Islet precursor cell (in vitro differentiated cells): ENCODE measurements at places on chromosomes 12 and 14.

GRCh38 chr14:89308232-89308959, 108.6 kb downstream of the FOXN3 start:
- no peak for DNase-seq

- DNase-seq: no peak
Observed at GRCh38 chr14:68328509-68328908, 464.4 kb downstream of the ZFP36L1 start.

DNA sequence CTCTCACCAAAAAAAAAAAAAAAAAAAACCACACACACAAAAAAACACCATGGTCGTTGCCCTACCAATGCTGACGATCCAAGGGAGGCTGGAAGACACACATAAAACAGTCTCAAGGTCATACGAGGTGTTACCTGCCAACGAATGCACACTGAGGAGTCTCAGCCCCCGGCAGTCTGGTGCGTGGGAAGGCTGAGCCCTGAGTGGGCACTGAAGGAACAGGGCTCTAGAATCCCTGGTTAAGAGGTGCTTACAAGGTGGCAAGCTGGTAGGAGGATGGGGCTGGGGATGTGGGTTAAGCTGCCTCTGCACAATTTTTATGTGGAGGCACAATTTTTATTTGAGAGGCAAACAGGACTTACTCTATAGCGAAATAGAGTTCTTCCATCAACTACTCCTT, 7.9 kb downstream of the LTBP2 start:
- no peak for DNase-seq

DNA sequence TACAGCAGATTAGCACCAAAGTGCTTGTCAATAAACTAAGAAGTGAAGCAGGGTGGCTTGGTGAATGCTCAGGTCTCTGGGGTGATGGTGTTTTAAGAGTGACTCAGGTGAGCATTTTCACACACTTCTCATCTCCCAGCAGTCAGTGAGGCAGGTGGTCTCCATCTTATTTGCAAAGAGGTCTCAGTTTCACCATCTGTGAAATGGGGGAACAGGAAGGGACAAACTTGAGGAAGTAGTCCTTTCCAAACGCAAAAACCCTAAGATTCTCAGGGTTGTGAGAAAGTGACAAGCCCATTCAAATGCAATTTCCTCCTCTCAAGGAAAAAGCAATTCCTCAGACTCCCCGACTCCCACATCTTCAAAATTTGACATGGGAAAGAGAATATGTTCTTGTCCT, 54.1 kb downstream of the CMKLR1 start:
- no peak for DNase-seq

DNA sequence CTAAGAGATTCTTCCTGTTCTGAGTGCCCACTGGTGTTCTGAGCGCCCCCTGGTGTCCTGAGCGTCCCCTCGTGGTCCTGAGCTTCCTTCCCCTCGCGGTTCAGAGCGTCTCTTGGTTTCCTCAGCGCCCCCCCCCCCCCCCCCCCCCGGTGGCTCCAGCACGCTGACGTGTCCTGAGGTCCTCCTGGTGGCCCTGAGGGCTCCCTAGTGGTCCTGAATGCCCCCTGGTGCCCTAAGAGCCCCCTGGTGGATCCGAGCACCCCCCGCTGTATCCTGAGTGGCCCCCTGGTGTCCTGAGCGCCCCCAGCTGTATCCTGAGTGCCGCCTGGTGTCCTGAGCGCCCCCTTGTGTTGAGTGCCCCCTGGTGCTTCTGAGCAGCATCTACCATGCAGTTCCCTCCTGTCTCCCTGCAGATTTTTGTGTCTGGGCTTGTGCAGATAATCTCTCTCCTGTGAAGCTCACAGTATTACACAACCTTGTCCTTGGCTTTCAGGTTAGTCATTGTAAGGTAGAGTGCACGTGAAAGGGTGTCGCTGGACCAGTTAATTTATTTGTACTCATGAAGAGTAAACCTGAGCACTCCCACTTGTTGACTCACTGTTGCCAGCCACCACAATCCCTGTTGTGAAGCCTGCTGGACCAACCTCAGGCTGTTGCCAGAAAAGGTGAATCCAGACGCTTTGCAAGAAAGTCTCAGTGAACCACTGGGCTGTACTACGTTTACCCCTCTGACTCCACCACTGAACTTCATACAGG, 1168.4 kb downstream of the TMEM121 start:
- DNase-seq: no peak

GRCh38 chr12:130156652-130157275, 5.5 kb upstream of the FZD10 start:
- no peak for DNase-seq

- no peak for DNase-seq
Observed at GRCh38 chr12:40327535-40327934, 102.7 kb downstream of the LRRK2 start.

DNA sequence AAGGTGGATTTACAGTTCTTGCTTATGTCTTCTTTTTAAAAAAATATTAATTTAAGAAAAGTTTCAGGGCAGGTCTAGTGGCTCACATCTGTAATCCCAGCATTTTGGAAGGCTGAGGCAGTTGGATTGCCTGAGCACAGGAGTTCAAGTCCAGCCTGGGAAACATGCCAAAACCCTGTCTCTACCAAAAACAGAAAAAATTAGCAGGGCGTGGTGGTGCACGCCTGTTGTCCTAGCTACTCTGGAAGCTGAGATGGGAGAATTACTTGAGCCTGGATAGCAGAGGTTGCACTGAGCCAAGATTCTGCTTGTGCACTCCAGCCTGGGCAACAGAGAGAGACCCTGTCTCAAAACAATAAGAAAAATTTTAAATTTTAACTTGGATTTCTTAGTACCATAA, 5.4 kb upstream of the TAS2R46 start:
- no peak for DNase-seq

DNA sequence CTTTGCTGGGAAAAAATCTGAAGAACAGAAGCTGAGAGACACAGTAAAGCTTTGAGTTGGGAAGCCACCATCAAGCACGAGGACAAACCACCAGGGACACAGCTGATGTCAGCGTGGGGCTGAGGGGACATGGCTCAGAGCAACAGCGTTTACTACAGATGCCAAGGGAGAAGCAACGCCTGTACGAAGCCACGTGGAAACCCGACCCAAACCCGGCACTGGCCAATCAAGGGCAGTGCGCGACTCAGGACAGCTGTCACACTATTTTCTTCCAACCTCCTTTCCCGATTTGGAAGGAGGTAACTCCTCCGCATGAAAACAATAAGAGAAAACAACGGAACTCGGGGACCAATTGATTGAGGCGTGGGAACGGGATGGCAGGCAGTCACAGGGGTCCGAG, 20.2 kb upstream of the CHGA start:
- DNase-seq: no peak

DNA sequence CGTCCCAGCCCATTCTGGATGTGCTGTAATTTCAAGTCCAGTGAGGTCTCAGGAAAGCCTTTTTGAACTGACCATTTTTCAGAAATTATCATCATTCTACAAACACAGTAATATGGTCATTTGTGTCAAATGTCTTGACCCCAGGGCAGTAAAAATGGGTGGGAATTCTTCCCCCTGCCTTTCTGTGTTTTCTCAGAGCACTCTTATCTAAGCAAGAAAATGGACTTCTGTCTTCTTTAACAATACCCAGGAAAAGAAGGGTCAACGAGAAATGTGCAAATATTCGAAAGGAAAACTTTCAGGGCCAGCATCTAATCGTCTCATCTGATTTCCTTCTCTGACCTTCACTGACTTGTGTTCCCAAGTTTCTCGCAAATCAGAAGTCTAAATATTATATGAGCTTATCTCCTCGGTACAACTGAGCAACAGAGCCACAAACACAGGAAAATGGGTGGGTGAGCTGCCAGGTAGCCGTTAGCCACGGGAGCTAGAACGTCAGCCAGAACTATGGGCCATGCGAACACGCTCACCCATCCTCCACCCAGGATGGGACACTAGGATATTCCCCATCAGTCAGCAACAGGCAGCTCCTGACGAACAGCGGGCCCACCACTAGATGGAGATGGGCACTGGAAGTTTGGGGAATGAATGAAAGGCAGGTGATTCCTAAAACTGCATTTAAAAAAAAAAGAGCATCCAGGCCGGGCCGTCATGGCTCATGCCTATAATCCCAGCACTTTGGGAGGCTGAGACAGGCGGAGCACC, 57.1 kb downstream of the VWF start:
- DNase-seq: peak; percentile 89

GRCh38 chr14:23916446-23916845, 37.1 kb upstream of the DHRS4 start:
- DNase-seq: no peak

- no peak for DNase-seq
Observed at GRCh38 chr14:91228112-91229004, 16.1 kb downstream of the GPR68 start.

DNA sequence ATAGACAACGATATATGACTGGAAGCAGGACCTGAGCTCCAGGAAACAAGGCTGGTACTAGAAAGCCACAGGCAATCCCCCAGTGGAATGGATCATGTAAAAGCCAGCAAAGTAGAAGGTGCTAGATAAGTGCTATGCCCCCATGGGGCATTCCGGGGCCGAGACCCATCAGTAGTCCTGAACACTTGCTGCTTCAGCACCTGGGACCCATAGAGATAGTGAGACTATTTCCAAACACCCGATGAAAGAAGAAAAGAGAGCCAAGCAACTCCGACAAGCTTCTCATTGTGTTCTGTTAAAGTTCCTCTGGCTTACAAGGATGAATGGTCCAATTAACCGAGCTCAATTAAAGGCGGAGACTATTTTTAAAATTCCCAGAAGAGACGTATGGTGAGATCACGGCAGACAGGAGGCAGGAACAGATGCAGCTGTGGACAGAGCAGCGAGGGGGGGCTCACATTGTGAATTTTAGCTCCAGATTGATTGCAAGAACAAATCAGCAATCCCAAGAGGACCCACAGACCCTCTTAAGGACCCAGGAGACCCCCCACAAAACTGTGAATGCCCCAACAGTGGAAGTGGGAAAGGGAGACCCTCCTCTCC, 142.5 kb upstream of the OVCH1 start:
- DNase-seq: peak; percentile 69

DNA sequence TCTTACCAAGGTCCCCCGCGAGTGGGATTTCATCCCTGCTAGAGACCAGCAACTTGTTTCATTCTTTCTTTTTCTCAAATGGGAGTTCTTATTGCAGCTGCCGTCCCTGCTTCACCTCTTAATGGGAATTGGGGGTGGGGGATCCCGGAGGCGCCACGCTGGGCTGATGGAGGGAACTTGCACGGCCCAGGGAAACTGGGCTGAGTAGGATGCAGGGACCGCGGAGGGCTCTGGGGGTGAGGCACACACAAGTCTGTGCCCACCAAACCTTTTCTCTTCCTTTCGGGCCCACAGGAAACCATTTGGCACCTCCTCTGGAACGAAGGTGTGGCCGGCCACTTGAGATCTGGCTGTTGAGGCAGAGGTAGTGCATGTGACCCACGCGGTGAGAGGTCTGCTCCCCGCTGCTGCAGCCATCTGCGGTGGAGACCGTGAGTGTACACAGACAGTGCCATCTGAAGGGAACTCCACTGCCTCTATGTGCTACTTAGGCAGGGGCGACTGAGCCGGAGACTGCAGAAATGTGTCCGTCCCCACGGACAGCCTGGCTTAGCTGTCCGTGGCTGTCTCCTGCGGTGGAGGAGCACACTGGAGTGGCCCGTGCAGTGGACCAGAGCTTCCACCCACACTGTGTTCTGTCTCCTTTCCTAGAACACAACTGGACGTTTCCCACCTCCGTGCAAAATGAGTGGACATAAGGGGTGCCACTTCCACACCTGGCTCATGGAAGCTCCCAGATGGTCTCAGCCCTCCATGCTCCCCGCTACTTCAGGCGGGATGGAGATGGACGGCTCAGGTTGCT, 42.1 kb upstream of the TESC start:
- DNase-seq: no peak

DNA sequence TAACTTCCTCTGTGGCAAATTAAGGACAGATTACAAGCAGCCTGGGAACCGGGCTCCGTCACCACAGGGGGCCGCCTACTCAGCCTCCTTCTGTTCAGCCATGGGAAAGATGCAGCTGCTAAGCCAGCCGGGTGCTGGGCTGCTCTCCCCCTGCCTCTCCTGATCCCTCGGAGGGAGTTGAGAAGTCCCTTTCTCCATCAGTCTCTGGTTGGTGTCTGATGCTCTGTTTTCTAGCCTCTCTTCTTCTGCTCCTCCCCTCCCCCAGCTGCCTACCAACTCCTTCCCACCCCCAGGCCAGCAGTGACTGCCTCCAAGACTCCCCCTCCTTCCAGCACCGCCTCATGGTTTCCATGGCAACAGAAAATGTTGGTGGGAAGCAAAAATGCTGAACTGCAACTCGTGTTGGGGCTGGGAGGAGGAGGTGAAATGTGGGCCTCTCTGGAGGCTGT, 486.7 kb downstream of the APAF1 start:
- peak; percentile 77 for DNase-seq

GRCh38 chr12:52395761-52396434, 10.2 kb downstream of the KRT82 start:
- peak; percentile 95 for DNase-seq

DNA sequence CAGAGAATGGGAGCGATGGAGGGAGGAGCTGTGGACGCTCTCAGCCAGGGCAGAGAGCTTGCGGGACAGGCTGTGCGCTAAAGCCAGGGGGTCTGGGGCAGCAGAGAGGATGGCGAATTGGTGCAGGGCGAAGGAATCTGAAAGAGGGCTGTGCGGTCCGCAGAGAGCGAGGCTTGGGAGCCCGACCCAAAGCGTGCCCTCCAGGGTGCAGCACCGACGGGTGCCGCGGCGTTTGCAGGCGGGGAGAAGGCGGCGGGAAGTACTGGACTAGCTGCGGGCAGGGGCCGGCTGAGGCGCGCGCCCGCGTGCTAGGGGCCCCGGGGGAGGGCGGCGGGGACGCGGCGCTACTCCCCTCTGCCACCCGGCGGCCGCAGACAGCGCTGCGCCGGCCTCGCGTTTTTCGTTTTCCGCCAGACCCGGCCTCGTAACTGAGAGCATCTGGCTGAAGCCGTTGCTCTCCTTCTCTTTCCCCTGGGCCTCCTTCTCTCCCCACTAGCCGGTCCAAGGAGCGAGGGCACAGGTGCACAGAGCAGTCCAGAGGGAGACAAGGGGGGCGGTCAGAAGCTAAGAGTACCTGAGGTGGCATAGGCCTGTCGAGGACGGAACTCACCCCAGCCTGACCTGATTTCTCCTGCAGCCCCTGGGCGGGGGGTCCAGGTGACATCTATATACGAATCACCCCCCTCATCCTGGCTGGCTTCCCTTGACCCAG, 24.9 kb downstream of the SLC6A12 start:
- peak; percentile 89 for DNase-seq

DNA sequence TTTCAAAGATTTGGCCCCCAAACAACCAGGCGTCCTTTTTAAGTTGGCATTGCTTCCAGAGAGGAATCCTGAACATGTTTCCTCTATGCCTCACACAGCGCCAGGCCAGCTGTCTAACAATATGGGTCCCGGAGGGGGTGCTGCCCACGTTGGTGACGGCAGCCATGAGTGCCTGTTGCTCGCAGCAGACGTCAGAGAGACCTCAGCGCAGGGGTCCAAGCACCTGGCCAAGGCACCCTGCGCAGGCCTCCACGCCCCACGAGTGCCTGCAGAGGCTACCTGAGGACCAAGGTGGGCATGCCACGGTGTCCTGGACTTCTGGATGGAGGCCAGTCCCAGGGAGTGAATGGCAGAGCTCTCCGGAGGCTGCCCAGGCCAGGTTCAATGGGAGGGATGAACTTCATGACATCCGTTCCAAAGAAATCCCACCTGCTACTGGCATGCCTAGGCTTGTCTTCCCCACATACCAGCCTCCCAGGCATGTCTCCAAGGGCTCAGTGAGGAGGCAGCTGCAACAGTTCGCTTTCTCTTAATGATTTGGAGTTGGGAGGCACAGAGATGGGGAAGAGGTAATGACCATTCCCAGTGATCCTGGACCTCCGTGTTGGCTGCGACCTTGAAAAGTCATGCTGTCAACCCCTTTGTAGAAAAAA, 11.6 kb upstream of the FOXN3 start:
- DNase-seq: peak; percentile 81

GRCh38 chr12:124551268-124552144, 15.9 kb downstream of the NCOR2 start:
- DNase-seq: peak; percentile 95

- no peak for DNase-seq
Observed at GRCh38 chr12:62016021-62016420, 244.2 kb upstream of the USP15 start.
